NCI-H2171 treated with DMSO at 0.1 percent for 48 hours (cell line): ENCODE measurements at places on chromosomes 6 and 20.

GRCh38 chr6:20691185-20691584, 156.9 kb downstream of the CDKAL1 start:
- peak; percentile 89 for DNase-seq

DNA sequence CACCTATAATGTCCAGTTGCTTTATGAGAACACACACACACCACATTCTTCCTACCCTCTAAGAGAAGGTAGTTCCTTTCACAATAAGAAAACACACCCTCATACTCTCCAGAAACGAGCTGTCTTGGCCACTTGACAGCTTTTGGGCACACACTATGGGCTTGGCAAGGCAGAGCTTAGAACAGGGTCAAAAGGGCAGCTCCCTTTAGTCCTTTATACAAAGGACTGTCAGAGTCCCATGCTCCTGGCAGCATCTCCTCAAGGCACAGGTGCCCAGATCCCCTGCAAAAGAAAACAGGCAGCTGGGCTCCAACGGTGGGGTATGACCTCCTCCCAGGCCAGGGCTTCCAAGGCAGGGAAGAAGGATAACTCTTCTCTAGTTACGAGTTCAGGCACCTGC, 4.9 kb upstream of the LYRM2 start:
- DNase-seq, result no peak

GRCh38 chr20:23257848-23258746, 92.5 kb upstream of the NXT1 start:
- DNase-seq, result no peak

- DNase-seq, result no peak
These were observed 767.0 kb upstream of the POU3F2 start for GRCh38 chr6:98067375-98067774.

- DNase-seq, result no peak
These were observed 70.3 kb upstream of the RALGAPA2 start for GRCh38 chr20:20782755-20783154.

- DNase-seq, result no peak
These were observed 14.2 kb upstream of the SYNJ2 start for GRCh38 chr6:157967486-157967885.

GRCh38 chr6:149311766-149312165, 5.7 kb upstream of the TAB2 start:
- DNase-seq, result no peak

DNA sequence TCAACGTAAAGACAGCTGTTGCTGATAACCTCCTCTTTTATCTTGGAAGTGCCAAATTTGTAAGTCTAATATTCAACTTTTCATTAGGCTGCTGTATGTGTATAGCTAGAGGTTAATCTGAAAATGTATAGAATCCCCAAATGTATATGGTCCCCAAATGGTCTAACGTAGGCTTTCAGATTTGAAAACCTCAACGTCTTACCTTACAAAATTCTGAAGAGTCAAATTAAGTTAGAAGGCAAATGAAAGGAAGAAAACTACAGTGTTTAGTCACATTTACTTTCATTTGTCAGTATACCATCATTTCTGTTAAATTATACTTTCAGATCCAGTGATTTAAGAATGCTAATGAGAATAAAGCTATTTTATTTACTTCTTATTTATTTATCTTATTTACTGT, 256.9 kb downstream of the ARHGAP18 start:
- no peak for DNase-seq

DNA sequence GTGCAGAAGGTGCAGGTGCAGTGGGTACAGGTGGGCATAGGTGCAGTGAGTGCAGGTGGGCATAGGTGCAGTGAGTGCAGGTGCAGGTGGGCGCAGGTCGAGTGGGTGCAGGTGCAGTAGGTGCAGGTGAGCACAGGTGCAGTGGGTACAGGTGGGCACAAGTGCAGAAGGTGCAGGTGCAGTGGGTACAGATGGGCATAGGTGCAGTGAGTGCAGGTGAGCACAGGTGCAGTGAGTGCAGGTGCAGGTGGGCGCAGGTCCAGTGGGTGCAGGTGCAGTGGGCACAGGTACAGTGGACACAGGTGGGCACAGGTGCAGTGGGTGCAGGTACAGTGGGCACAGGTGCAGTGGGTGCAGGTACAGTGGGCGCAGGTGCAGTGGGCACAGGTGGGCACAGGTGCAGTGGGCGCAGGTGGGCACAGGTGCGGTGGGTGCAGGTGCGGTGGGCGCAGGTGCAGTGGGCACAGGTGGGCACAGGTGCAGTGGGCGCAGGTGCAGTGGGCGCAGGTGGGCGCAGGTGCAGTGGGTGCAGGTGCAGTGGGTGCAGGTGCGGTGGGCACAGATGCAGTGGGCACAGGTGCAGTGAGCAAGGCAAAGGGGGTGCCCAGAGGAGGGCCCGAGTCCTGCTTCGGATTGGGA, 15.3 kb downstream of the ZBTB46 start:
- no peak for DNase-seq

DNA sequence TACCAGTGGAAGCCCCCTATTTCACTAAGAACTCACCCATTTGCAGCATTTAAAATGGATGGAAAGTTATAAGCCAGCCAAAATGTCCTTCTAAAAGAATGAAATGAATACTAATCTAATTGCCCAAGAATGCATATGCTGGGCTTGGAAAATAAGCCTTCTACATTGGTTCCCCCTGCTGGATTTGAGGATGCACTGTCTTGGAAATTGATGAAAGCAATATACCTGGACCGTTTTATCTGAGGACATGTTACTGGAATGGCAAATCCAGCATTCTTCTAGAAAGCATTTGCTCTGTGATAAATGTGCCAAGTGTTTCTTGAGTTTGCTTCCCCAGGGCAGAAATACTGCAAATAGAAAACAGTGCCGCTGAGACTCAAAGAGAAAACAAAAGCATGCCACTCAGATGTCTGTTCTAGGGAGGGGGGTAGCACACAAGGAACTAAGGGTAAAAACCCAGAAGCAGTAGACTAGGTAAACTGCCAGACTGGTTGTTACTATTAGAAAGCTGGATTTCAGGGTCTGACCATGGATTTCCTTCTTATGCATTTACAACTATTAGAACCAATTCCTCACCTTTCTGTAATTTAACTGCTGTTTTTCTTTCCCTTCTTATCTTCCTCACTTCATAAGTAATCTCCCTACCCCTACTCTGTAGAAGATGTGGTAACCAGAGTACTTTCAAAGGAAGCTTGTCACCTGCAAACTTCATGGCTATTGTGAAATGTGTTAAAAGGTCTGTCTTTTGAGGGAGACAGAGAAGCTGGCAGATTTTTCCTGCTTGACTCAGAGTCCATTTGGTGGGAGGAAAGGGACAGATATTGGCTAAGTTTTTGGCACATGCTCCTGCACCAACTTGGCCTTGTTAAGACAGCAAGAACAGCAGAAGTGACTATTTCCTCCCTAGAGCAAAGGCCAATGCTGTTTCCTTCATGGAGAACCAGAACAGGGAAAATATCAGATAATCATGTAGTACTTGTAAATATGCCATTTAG, 642.6 kb downstream of the KIF16B start:
- peak; percentile 83 for DNase-seq

GRCh38 chr6:152004036-152004566, 196.6 kb downstream of the ESR1 start:
- no peak for DNase-seq

DNA sequence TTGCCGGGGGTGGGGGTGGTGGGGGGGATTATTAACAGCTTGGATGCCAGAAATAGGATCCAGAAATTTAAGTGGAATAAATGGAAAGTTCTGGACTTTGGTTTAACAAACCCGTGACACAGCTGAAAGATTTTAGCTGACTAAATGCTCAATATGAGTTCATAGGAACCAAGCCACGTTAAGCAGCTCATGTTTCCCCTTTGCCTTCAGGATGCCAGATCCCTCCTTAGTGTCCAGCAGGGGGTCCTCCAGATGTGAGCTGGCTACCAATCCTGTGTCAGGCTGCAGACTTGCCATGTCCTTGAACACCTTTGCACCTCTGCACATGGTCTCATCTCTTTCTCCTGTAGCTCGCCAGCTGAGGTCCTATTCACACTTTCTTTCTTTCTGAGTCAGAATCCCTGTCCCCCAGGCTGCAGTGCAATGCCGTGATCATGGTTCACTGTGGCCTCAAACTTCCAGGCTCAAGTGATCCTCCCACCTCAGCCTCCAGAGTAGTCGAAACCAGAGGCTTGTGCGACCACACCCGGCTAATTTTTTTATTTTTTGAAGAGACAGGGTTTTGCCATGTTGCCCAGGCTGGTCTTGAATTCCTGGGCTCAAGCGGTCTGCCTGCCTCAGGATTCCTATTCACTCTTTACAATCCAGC, 133.3 kb upstream of the ARMC2 start:
- no peak for DNase-seq

DNA sequence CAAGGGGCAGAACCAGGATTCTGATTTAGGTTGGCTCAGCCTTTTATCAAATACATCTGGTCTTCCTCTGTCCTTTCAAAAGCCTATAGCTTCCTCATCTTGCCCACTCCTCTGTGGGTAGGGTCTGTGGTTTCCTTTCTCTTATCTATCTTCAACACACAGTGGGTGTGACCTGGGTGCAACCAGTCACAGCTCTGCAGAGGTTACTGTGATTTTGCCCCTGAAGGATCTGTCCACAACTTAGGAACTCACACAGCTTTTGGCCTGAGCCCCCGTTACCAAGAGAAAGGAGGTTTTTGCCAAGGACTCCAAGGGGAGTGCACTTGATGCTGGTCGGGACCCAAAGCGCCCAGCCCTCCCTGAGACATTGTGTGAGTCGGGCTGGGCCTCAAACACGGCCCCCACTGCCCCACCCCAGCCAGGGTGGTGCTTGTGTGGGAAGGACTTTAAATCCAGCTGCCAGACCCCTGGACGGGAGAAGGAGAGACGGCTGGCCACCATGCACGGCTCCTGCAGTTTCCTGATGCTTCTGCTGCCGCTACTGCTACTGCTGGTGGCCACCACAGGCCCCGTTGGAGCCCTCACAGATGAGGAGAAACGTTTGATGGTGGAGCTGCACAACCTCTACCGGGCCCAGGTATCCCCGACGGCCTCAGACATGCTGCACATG, at the start of gene PI16:
Gene PI16 (plus strand): TSS at position 477 of the 670 bp plus-strand sequence. CDS start 23 bp downstream, at position 500.
- no peak for DNase-seq

- peak; percentile 20 for DNase-seq
These were observed 50.8 kb downstream of the GMDS start for GRCh38 chr6:2194643-2195042.

DNA sequence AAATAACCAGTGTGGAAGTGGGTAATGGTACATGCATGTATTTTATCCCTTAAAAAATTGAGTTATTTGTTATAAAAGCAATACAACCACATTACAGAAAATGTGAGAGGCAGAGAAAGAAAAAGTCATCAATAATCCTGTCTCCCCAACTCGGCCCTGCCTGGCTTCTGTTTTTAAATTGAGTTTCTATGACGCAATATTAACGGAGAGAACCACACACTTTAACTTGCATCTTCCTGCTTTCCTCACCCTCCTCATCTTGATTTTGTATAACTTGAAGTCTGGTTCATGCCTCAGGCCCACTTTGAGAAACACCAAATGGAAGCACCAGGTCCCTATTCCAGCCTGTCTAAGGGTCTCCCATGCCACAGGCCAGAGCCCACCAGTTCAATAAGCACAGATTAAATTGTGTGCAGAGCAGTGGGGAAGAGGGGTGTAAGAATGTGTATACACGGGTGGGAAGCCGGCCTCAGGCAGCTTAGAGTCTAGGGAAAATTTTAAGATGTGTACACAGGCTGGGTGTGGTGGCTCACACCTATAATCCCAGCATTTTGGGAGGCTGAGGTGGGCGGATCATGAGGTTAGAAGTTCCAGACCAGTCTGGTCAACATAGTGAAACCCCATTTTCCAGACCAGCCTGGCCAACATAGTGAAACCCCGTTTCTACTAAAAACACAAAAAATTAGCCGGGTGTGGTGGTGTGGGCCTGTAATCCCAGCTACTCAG, 15.9 kb downstream of the KCNK5 start:
- no peak for DNase-seq

DNA sequence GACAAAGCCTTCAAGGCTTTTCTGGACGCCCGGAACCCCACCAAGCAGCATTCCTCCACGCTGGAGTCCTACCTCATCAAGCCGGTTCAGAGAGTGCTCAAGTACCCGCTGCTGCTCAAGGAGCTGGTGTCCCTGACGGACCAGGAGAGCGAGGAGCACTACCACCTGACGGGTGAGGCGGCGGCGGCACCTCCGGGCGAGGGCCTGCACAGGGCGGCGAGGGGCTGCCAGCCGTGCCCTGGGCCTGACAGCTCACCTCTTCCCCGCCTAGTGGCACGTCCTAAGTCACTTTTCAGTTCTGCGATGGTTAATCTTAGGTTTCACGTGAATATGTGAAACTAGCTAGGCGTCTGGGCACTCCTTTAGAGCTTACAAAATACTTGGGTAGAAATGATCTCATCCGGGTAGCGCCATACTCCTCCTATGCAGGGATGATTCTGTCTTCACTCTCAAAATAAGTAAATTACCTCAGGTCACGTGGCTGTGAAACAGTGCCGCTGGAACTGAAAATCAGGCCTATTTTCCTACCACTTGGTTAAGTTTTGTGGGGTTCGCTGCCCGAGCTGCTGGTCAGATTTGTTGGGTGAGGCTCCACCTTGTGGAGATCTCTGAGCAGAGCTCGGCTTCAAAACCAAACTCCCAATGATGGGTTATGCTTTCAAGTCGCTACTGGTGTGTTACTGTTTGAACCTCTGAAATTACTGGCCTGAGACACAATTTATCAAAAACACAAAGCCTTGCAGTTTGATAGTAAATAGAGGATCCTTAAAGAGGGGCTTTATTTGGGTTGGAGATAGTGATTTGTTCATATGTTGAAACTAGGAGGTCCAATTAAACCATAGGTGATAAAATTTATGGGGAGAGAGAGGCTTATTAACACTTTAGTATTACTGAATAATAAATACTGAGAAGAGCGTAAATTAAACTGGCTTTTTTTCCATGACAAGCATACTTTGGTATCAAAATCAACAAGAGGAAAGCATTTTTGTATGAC, 15.5 kb upstream of the CLDN20 start:
- DNase-seq, result no peak

GRCh38 chr6:139649732-139650131, 275.3 kb upstream of the CITED2 start:
- no peak for DNase-seq

GRCh38 chr6:86016567-86016966, 373.9 kb upstream of the SYNCRIP start:
- no peak for DNase-seq

DNA sequence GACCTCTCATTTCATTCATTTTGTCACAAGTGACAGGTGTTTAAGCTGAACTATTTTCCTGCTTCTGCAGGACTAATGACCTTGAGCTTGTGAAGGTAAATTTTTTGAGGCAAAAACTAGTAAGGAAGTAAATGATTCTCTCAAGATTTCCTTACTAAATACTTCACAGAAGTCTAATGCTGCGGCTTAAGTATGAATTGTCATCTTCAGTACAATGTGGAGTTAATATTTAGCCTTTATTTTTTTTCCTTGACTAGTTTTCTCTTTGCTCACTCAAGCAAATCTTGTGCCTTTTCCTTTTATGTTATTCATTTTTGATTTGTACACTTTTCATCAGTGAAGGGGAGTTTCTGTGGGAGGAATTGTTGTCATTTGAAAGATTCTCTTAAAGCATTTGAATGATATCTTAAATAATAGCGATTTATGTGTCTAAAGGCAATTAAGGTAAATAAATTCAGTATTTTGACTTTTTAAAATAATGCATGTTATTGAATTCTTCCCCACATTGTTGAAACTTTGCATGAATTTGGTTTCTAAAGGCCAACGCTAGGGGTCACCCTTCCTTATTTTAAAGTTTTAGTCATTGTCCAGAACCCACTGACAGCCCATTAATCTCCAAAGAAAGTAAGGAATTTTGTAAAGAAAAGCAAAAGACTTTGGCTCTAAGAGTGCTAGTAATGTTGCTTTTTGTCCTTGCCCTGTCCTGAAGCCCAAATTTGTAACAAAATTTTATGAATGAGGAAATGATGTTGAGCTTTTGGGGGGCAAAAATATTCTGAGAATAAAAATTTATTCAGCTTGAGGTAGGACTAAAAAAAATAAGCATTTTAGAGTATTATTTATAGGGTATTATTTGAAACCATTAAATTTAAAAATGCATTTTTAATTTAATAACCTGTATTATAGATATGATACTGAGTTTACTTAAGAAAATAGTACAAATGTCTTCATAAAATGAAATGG, 157.4 kb upstream of the LAMA2 start:
- DNase-seq, result no peak
